ENCODE measurements at places on chromosomes 16 and 17.

DNA sequence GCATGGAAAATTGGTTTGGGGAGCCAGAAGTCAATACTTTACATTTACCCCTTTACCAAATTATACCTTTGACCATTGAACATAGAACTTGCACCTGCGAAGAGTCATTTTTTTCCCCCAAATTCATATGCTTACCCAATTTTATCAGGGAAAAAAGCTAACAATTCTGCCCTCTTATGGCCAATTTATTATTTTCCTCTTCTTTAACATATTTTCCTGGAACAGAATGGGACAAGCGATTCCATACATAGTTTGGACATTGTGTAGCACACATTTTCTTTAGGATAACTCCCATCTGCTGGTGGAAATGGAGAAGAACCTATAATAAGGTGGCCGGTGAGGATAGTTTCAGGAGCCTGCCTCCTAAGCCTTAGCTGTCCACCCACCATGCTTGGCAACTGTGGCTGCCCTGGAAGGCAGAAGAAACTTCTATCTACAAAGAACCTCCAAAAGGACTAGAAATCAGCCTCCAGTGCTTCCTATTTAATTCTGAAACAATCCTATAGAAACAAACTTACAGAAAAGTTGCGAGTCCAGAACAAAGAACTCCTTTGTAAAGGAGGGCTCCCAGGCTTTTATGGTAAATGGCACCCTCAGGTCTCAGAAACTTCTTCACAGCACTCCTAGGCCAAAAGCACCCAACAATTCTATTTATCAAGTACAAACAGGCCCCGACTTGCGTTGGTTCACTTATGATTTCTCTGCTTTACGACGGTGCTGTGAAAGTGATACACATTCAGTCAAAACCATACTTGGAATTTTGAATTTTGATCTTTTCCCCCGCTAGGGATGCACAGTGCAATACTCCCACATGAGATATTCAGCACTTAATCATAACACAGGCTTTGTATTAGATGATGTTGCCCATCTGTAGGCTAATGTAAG, 64.1 kb upstream of the CACNG4 start:
- no peak for DNase-seq

- no peak for DNase-seq
These were observed 151.0 kb downstream of the VPS53 start for GRCh38 chr17:563616-564015.

DNA sequence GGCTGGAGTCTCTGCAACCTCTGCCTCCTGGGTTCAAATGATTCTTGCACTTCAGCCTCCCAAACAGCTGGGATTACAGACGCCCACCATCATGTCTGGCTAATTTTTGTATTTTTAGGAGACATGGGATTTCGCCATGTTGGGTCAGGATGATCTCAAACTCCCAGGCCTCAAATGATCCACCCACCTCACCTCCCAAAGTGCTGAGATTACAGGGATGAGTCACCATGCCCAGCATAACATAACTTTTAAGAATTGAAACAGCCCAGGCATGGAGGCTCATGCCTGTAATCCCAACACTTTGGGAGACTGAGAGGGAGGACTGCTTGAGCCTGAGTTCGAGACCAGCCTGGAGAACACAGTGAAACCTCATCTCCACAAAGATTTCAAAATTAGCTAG, 2.5 kb downstream of the RSL1D1 start:
- DNase-seq: no peak

DNA sequence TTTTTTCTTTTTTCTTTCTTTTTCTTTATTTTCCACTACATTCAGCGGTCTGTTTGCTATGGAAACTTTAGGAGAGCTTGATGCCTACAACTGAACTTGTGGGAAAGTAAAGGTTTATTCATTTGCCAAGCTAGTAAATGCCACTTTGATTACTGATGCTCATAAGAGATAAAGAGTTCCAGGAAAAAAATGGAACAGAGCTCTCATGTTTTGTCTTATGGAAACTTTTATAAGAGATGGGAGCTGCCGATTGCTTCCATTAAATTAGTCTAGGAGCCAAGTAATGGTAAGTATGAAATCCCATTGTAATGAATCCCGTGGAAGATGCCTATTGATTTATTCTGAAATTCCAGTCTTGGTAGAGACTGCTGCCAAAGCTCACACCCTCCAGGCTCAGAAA, 7.1 kb downstream of the ANKFN1 start:
- no peak for DNase-seq

DNA sequence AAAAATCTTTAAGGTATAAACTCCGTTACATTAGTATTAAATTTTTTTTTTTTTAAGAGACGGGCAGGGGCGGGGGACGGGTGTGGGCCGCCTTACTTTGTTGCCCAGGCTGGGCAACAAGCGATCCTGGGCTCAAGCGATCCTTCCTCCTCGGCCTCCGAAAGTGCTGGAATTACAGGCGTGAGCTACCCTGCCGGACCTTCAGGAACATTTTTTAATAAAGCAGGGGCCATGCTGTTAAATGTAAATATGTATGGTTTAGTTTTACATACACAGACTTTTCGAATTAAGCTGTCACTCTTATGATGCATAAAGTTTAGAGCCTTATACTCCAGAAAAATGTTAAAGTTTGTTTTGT, 2.4 kb downstream of the PPM1D start:
- no peak for DNase-seq

- DNase-seq: no peak
These were observed 872 bp downstream of the ELMO3 start for GRCh38 chr16:67199808-67200198.

DNA sequence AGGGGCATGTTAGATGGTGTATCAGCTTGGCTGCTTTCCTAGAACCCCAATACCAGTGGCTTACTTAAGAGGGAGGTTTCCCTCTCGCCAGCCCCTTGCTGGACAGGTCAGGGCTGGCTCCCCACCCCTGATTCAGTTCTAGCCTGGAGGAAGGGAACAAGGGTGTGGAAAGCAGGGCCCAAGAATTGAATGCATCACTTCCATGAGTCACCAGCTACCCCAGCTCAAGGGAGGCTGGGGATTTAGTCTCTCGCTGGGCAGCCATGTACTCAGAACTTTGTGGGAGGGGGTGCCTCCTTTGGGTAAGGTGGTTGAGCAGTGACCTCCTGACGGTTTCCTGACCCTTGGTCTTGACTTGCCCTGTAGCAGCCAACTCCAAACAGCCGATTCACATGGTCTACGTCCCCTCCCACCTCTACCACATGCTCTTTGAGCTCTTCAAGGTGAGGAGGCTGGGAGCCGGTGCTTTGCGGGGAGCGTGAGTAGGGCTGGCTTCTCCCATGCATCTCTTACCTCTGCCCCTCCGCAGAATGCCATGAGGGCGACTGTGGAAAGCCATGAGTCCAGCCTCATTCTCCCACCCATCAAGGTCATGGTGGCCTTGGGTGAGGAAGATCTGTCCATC, 12.8 kb downstream of the PDK2 start:
- DNase-seq: no peak

All from CD4-positive, alpha-beta T cell treated with Interleukin-17A for 4 hours (primary cell).